ENCODE measurements at places on chromosomes 3 and 15. TPM values are rescaled to one million over a fixed set of nuclear protein-coding genes. Genes with fewer than 3 reads are reported as not detected.

TMEM44 gene
- total RNA-seq = 44.7 TPM

ITIH3 gene
- 1.2 TPM for total RNA-seq

ZNF660 gene
- 22.6 TPM for total RNA-seq

ZKSCAN7 gene
- 25.0 TPM for total RNA-seq

OSBPL10 gene
- 25.2 TPM for total RNA-seq

GRCh38 chr15:60340207-60340921, 57.4 kb downstream of the ANXA2 start:
- no peak for DNase-seq

- DNase-seq = no peak
Observed at GRCh38 chr3:43582866-43583265, 38.9 kb downstream of the ANO10 start.

- DNase-seq = no peak
Observed at GRCh38 chr3:183202004-183202722, 39.6 kb upstream of the LAMP3 start.

Data from progenitor cell of endocrine pancreas (in vitro differentiated cells).